ENCODE measurements at places on chromosomes 2 and 18.

- no peak for DNase-seq
These were observed 31.3 kb downstream of the PSTPIP2 start for GRCh38 chr18:46040747-46041104.

DNA sequence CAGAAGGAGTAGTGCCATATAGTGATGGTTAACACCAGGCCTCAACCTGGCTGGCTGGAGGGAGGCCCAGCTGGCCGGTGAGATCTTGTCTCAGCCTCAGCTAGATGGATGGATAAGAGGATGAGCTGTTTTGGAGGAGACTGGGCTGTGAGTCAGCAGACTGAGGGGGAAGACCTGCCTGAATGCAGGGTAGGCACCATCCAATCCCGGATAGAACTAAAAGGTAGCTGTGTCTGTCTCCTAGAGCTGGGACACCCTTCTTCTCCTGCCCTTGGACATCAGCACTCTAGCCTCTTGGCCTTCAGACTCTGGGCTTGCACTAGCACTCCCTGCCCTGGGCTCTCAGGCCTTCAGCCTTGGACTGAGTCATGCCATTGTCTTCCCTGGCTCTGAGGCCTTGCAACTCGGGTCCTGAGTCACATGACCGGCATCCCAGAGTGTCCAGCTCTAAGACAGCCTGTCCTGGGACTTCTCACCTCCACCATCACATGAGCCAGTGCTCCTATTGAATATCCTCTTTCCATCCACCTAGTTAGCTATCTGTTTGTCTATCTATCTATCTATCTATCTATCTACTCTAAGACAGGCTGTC lies 131.3 kb downstream of the TPO start:
- no peak for DNase-seq

- DNase-seq = peak; percentile 69
These were observed 33.8 kb downstream of the SDC1 start for GRCh38 chr2:20190876-20191713.

- DNase-seq = no peak
These were observed 8.4 kb upstream of the NPPC start for GRCh38 chr2:231934441-231935206.

GRCh38 chr2:156818221-156818620 lies 382.0 kb downstream of the GPD2 start:
- no peak for DNase-seq

DNA sequence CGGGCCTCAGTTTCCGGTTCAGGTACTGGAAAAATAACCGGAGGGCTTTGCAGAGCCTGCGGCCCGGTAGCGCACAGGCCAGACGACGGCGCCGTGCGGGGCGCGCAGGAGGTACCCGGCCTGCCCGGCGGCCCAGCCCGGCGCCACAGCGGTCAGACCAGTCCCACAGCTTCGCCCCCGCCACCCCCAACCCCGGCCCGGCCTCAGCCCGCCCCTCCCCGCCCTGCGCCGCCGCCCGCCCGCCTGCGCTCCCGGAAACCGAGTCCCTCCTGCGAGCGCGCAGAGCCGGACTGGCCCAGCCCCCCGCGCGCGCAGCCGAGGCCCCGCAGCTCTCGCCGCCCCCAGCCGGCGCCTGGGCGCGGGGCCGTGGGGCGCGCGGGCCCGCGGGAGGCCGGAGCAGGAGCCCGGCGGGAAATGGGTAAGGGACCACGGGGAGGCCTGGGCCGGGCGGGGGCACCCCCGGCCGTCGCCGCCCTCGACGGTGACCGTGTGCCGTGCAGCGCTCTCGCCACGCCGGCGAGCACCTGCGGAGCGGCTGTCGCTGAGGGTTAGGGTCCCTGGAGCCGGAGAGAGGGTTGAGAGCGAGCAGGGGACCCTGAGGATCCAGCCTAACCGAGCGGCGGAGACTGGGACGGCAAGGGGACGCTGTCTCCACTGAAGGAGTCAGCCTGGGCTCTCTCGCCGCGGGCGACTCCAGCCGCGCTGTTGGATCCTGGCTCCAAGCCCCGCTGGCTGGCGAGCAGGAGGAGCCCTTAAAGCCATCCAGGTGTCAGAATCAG lies 16.5 kb upstream of the PSD4 start:
- peak; percentile 88 for DNase-seq

- no peak for DNase-seq
These were observed 197.4 kb upstream of the HDAC4 start for GRCh38 chr2:239598011-239598731.

- no peak for DNase-seq
These were observed 93.6 kb upstream of the HNMT start for GRCh38 chr2:137870682-137871081.

- no peak for DNase-seq
These were observed 251.2 kb downstream of the ZNF804A start for GRCh38 chr2:184849516-184849915.

- no peak for DNase-seq
These were observed 213.0 kb downstream of the PIEZO2 start for GRCh38 chr18:10936176-10937053.

- no peak for DNase-seq
These were observed 56.7 kb upstream of the EML6 start for GRCh38 chr2:54666634-54667265.

DNA sequence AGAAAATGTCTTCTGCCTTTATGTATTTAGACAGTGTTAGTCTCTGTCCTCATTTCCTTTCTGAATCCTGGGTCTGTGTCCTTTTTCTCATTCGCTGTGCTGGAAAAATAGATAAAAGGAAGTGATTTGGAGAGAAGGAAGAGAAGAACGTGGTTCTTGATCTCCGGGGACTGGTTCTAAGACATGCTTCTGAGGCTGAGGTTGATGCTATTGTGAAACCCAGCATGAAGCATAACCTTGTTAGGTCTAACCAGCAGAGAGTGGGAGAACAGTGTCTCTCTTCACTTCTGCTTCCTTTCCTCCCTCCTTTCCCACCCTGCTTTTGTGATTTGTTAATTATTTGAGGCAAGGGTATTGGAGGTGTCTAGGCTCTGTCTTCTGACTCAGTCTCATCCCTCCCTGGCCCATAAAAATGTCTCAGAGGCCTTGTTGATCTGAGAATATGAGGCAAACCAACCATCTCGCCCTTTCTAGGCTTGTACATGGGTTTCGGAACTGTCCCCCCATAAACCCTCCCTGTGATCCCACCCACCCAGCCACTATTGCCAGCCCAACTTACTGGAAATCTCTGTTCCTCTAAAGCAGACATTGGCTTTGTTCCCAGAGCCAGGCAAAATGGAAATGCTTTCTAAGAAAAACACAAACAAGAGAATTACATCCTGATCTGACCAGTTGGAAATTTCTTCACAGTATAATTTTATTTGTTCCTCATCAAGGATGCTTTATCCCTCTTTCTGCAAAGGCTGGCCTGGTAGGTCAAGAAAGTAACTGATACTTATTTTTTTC lies 360.6 kb upstream of the TNP1 start:
- DNase-seq = no peak

DNA sequence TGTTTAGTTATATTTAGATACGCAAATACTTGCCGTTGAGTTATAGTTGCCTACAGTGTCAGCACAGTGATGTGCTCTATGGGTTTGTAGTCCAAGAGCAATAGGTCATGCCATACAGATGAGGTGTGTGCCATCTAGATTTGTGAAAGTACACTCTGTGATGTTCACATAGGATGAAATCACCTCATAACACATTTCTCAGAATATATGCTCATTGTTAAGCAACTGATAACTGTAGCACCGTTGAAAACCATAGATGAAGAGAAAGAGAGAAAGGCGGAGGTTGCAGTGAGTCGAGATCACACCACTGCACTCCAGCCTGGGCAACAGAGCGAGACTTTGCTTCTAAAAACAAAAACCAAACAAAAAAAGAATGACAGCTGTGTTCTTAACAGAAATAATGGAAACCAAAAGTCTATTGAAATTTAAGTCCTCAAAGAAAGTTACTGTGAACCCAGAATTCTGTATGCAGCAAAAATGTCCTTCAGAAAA lies 9.5 kb downstream of the DGKD start:
- DNase-seq = no peak

DNA sequence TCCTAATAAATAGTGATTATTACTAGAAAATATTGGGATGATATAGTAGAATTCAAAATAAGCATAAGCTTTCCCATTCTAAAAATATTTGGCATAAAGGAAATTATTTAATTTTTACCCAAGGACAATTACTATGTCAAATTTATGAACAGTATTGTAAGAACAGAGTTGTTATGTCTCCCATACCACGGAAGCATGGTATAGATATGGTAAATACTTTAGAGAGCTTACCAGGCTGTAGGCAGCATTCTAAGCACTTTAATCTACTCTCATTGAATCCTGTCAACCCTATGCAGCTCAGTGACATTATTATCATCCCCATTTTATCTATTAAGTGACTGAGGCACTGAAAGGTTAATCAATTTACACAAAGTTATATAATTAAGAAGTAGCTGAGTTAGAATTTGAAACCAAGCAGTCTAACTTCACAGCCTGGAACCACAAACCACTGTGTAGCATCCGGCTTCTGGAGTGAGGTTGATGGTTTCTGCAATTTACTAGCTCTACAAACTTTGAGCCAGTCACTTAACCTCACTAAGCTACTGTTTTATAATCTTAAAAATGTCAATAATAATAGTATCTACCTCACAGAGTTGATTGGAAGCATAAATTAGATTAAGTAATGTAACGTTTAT lies 323.7 kb downstream of the ARHGAP15 start:
- DNase-seq = no peak

- no peak for DNase-seq
These were observed 204.6 kb downstream of the SH3RF3 start for GRCh38 chr2:109333414-109334210.

- DNase-seq = no peak
These were observed 22.3 kb upstream of the GPR17 start for GRCh38 chr2:127623388-127624319.

GRCh38 chr2:8324901-8325300 lies 357.0 kb upstream of the ID2 start:
- DNase-seq = no peak

GRCh38 chr2:1620081-1620480 lies 124.2 kb downstream of the PXDN start:
- peak; percentile 22 for DNase-seq

GRCh38 chr2:130355172-130355577 lies 681 bp upstream of the PTPN18 start:
- no peak for DNase-seq

DNA sequence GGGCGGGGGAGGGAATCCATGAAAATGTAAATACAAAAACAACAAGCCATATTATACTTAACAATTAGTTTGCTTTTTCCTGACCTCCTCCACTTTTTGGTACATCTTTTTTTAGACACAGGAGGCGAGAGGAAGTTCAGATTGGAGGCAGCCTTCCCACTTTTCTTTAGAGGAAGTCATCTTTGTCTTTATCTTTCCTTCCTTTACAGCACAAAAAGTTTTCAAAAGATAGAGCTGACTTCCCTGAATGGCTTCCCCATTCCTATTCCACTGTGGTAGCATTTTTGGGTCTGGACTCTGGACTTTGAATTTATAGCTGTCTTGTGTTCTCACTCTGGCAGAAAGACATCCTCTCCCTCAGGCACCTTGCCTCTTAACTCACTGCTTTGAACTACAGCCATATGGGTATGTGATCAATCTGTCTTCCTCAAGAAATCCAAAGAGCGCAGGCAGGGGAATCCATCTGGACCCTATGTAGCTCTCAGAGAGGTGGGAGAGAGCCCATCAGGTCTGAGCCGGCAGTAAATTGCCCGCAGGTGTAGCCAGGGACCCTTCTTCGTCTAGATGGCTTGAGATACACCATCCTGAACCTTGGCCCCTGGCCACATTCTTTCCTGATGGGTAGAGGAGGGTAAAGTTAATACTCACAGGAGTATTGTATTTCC lies 101.9 kb downstream of the AQP4 start:
- DNase-seq = peak; percentile 4

DNA sequence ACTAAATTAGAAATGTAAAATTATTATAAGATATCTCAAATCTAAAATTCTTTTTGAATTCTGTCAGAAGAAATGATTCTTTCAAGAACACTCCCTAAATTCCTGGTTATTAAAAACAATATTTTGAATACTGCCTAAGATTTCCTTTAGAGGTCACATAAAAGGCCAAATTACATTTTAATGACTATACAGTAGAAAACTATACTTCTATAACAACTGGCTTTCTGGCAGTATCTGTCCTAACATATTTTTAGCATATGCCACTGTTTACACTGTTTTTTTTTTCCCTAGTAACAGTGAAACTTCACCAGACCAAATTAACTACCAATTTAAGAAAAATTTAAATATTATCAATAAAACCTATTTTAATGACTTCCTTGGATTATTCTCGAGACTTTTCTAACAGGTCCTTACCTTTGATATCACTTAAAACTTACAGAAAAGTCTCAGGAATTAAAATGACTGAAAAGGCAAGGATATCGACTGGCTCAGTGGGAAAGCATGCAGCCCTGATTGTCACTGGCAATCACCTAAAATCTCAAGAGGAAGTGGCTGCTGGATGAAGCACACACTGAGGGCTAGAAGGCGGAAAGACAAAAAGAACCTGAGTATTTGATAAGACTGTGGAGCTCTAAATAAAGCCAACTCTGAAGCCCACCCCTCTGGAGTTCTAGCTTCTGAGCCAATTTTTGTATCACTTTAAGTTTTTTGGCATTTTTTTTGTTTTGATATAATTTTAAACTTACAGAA lies 59.6 kb downstream of the SPIRE1 start:
- DNase-seq = no peak

Data from Caco-2 (cell line).